Effector CD8-positive, alpha-beta T cell (primary cell): ENCODE measurements at places on chromosomes 6 and 20.

- no peak for DNase-seq
Observed at GRCh38 chr6:170145272-170145592, 145.6 kb downstream of the DLL1 start.

DNA sequence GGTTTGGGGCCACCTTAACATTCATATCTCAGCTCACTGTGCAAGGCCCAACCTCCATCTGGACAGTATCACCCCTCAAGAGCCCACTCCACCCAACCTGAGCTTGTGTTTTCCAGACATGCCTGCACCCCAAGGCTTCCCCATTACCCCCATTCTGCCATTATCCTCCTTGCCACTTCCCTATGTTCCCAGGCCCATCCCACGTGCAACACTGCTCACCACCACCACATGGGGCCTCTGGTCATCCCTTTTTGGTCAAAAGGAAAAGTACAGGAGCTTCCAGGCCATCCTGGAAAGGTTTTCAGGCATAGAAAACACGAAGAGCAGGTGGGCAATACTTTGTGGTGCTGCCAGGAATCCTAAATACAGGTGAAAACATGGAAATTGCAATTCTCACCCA lies 140.3 kb downstream of the SYNDIG1 start:
- no peak for DNase-seq

- DNase-seq = no peak
Observed at GRCh38 chr6:35062676-35063574, 78.2 kb downstream of the TCP11 start.

DNA sequence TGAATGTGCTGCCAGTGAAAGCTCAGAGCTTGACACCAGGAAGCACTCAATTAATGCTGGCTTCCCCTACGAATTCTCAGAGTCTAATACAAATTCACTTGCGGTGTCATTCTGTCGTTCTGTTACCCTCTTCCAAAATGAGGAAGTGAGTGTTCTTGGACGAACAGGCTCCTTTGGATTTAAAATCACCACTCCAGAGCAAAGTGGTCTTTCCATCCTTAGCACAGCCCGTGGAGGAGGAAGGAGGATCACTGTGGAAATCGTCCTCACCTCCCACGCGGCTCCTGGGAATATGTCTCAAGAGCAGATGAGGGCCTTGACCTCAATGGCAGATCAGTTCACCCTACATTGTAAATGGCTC lies 41.7 kb downstream of the RIOK1 start:
- no peak for DNase-seq

GRCh38 chr6:85690071-85690470 lies 47.4 kb upstream of the SYNCRIP start:
- DNase-seq = no peak
